Mesangial cell (primary cell): ENCODE measurements at places on chromosomes 4 and X. TPM values are rescaled to one million over a fixed set of nuclear protein-coding genes. Genes with fewer than 3 reads are reported as not detected.

Gene CCDC120
- total RNA-seq = 3.1 and 10.0 TPM in 2 replicates

Gene CHST7
- total RNA-seq = 4.1 and 4.9 TPM in 2 replicates

Gene PDGFRA
- total RNA-seq = 0.49 and 2.9 TPM in 2 replicates

Gene TMEM192
- total RNA-seq = 8.0 and 9.6 TPM in 2 replicates

Gene UBQLN2
- 20.0 and 32.1 TPM in 2 replicates for total RNA-seq

Gene CSAG1
- total RNA-seq = not detected in 2 replicates

Gene TMSB15C
- 2.0 and 2.5 TPM in 2 replicates for total RNA-seq

Gene H2BW2
- total RNA-seq = not detected in 2 replicates

Gene ARX
- total RNA-seq = not detected in 2 replicates

Gene CD38
- total RNA-seq = under 0.01 and 0.38 TPM in 2 replicates

Gene SAP30
- 5.8 and 18.6 TPM in 2 replicates for total RNA-seq

Gene NAT8L
- 0.81 and 3.2 TPM in 2 replicates for total RNA-seq

Gene ADGRG2
- 0.33 and 16.5 TPM in 2 replicates for total RNA-seq

Gene FAM241A
- 0.38 and 0.81 TPM in 2 replicates for total RNA-seq

Gene EGFL6
- total RNA-seq = under 0.01 TPM in 1 of 2 replicates, not detected in the other

Gene CXCL11
- total RNA-seq = not detected in 2 replicates

Gene TCEAL6
- total RNA-seq = not detected in 2 replicates

Gene EDA
- total RNA-seq = 0.51 and 0.65 TPM in 2 replicates

Gene CPLX1
- total RNA-seq = 0.16 and 1.8 TPM in 2 replicates

Gene AFF1
- total RNA-seq = 10.8 and 26.9 TPM in 2 replicates

Gene ABLIM2
- 10.9 TPM in 1 of 2 replicates, not detected in the other for total RNA-seq

Gene MAGEB1
- not detected in 2 replicates for total RNA-seq

Gene FRG2
- not detected in 2 replicates for total RNA-seq

Gene TRAPPC11
- 15.2 and 17.1 TPM in 2 replicates for total RNA-seq

Gene EDA2R
- 2.0 and 2.9 TPM in 2 replicates for total RNA-seq

Gene NLGN3
- total RNA-seq = 0.16 and 0.89 TPM in 2 replicates

Gene RASL11B
- total RNA-seq = 0.65 and 0.76 TPM in 2 replicates

Gene CCSER1
- total RNA-seq = 0.65 and 2.5 TPM in 2 replicates

Gene MAGEE2
- total RNA-seq = not detected in 2 replicates

Gene DMP1
- not detected in 2 replicates for total RNA-seq

Gene ADGRG4
- total RNA-seq = not detected in 2 replicates

Gene FMR1NB
- total RNA-seq = not detected in 2 replicates

Gene SLC9B1
- not detected in 2 replicates for total RNA-seq

Gene IL21
- total RNA-seq = not detected in 2 replicates

Gene CDKL2
- 1.5 and 2.7 TPM in 2 replicates for total RNA-seq

Gene PRICKLE3
- total RNA-seq = 9.8 and 10.8 TPM in 2 replicates

Gene RGN
- total RNA-seq = 1.1 and 2.7 TPM in 2 replicates

Gene FRYL
- 19.1 and 28.4 TPM in 2 replicates for total RNA-seq

Gene WNK3
- total RNA-seq = 1.3 and 1.5 TPM in 2 replicates

Gene MAGEC3
- total RNA-seq = not detected in 2 replicates

Gene NAAA
- total RNA-seq = 21.6 and 39.8 TPM in 2 replicates

Gene ART3
- total RNA-seq = not detected in 2 replicates

Gene CDS1
- total RNA-seq = 1.6 and 2.3 TPM in 2 replicates

Gene F8A2
- not detected in 2 replicates for total RNA-seq

Gene CLCN5
- total RNA-seq = 4.6 and 9.4 TPM in 2 replicates

Gene UGT2A3
- 0.38 TPM in 1 of 2 replicates, not detected in the other for total RNA-seq

Gene PAGE5
- total RNA-seq = not detected in 2 replicates
